ENCODE measurements at places on chromosomes 1 and 21. TPM values are rescaled to one million over a fixed set of nuclear protein-coding genes. Genes with fewer than 3 reads are reported as not detected.

DNA sequence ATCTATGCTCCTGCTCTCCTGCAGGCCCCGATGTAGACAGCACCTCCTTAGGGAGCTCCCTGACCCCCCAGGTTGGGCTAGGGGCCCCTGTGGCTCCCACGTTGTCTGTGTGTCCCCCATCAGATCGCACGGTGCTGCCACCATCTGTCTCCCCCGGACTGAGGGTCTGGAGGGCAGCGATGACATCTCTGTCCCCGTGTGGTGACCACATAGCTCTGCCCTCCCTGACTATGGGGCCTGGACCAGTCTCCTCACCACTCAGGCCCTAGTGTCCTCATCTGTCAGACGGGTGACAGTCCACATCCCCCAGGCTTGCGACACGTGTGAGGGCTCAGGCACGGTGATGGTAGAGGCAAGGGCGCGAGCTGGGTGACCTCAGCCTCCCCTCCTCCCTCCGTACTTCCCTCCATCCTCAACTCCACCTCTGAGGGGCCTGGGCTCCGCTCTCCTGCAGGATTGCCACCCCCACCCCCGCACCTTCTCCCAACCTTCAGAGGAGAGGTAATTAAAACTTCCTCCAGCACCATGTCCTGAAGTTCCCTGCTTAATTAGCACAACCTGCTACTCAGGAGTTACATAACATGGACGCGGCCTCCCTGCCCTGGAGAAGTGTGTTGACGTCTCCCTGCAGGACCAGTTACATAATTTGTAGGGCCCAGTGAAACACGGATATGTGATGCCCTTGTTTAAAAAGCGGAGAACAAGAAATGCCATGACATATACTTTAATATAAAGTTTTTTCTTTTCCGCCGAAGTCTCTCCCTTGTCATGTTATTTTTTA lies 288.2 kb downstream of the PTPRU start:
- peaks cover 10% of the 10 kb centered on the region for H3K36me3 ChIP-seq
- no peak overlapping the region for H3K4me3 ChIP-seq
- peaks cover 19% of the 10 kb centered on the region for H3K27me3 ChIP-seq
- H3K27ac ChIP-seq, result no peak overlapping the region
- H3K4me1 ChIP-seq, result no peaks in the 10 kb centered on the region

DNA sequence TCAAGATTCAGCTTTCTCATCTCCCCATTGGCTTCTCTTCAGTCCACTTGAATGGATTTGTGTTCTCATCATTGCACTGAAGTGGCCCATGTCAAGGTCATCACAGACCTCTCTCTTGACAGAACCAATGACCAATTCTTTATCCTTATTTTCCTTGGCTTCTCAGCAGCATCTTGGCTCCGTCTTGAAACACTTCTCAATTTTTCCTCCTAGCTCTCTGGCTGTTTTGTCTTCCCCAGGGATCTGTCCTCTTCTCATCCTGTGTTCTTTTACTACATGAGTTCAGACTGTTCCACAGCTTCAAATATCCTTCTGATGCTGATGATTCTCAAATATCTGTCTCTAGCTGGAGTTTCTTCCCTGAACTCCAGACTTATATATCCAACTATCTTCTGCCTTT lies 78.6 kb downstream of the COLGALT2 start:
- H3K27ac ChIP-seq, result no peak overlapping the region
- no peaks in the 10 kb centered on the region for H3K27me3 ChIP-seq
- no peak for DNase-seq
- peaks cover 9% of the 10 kb centered on the region for H3K36me3 ChIP-seq

Gene ROR1
- not detected for total RNA-seq

Gene LMOD1
- total RNA-seq, result not detected

DNA sequence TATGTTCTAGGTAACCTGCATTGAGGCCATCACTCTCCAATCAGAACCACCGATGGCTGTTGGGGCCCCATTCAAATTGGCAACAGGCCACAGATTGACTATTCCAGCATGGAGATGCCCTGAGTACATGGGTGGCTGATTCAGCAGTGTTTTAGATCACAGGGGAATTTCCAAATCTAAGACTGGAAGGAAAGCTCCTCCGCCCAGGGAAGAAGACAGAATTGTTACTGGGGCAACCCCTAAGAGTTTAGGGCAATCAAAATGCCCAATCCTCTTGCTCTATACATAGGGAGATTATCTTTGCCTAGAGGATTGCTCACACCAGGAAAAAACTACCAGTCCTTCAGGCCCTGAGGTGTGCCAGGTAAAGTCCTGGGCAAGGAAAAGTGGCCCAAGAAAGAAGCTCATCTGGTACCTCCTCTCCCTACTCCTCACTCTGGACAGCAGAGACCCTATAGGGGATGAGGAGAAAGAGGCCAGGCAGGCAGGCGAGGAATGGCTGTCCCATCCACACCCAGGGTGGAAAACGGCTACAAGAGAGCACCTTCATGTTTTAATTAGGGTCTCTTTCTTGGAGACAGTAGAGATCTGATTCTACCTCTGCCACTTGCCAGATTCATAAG lies 5.8 kb downstream of the S100A8 start:
- H3K27ac ChIP-seq, result no peak overlapping the region
- peaks cover 8% of the 10 kb centered on the region for H3K4me1 ChIP-seq
- DNase-seq, result no peak

Gene OR6N1
- not detected for total RNA-seq

DNA sequence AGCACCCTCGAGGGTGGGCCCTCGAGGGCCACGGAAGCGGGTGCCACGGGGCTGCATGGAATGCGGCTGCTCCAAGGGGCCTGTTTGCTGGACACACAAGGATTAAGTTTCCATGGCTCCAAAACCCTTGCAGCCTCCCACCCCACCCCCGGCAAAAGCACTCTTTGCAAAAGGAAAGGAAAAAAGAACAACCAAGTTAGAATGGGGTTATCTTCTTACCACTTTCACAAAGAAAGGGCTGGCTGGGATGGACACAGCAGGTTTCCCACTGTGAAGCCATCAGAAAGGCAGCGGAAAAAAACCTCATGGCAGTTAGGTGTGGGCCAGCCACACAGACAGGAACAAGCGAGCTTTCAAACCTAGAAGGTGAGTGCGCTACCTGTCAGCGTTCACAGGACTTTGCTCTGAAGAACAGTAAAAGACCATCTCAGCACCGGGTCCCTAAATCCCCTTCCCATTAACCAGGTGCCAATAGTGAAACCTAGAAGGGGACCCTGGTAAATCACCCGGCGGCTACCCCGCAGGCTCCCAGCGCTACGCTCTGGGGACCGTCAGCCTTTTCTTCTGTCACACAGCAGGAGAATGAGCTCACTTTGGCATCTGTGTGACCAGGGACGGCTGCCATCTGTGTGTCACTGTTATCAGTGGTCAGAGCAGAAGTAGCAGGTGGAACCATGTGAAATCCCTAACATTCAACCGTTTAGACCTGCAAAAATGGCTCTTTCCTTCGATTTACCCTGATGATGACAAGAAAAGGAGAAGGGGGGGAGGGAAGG lies 93.0 kb downstream of the SIM2 start:
- H3K4me3 ChIP-seq, result no peak overlapping the region
- H3K36me3 ChIP-seq, result no peaks in the 10 kb centered on the region
- H3K27ac ChIP-seq, result no peak overlapping the region
- DNase-seq, result no peak

GRCh38 chr1:150836129-150836773 lies 28.2 kb upstream of the CTSK start:
- no peaks in the 10 kb centered on the region for H3K27me3 ChIP-seq
- H3K36me3 ChIP-seq, result peaks cover 32% of the 10 kb centered on the region
- no peaks in the 10 kb centered on the region for H3K4me1 ChIP-seq
- H3K4me3 ChIP-seq, result no peak overlapping the region

Gene TLCD4
- not detected for total RNA-seq

DNA sequence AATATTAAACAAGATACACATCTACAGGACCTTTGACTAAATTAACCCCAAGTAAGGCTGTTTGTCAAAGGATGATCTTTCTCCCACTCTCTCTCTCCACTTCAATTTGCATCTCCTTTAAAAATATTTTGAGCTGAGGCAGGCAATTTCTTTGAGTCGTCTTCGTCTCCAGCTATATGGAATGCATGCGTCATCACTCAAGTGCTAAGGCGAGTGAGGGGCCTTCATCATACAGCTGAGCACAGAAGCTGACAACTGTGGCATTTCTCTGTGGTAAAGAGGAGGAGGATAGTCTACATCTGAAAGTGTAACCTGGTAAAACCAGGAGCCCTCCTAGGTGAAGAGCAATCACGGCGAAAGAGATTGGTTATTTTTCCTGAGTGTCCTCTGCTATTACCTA lies 7.6 kb downstream of the EPHX4 start:
- H3K4me1 ChIP-seq, result no peaks in the 10 kb centered on the region
- no peak overlapping the region for H3K4me3 ChIP-seq
- no peak for DNase-seq
- H3K27me3 ChIP-seq, result no peaks in the 10 kb centered on the region
- no peak overlapping the region for H3K27ac ChIP-seq
- no peaks in the 10 kb centered on the region for H3K36me3 ChIP-seq

- no peak for DNase-seq
- H3K36me3 ChIP-seq, result no peaks in the 10 kb centered on the region
- H3K4me3 ChIP-seq, result no peak overlapping the region
- H3K27ac ChIP-seq, result no peak overlapping the region
- no peaks in the 10 kb centered on the region for H3K27me3 ChIP-seq
These were observed 145.8 kb upstream of the TMPRSS15 start for GRCh38 chr21:18549214-18549905.

Gene TENT5C
- 75.1 TPM for total RNA-seq

Gene PTPN22
- total RNA-seq, result 26.0 TPM

Gene CCDC17
- total RNA-seq, result 6.9 TPM

DNA sequence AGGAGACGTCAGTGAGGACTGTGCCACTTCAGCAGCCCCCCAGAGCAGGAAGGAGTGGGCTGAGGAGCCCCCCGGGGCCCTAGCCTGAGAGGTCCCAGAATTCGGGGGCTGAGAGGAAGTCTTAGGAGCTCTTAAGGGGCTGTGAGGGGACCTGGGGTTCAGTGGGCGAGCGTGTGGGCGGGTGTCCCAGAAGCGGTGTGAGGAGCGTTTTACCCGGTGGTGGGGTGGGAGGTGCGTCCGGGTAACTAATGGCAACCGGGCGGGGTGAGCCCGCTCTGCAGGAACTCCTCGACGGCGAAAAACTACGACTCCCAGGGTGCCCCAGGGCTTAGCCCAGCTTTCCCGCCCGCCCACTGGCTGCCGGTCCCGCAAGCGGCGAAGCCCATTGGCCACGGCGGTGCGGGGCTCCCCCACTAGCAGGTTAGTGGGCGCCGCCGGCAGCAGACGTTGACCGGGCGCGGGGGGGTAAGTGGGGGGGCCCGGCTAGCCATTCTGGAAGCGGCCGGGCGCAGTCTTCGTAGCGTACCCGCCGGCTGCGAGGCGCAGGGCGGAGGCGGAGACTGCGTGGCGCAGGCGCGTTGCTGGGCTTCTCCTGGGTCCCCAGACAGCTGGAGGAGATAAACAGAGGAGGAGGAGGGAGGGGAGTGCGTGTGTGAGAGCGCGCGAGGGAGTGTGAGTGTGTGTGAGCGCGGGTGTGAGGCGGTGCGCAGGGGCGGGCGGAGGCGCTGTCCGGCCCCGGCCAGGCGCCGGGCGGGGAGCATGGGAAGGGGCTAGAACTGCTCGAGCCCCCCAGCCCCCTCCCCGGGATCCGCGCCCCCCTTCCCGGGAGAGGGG lies at the start of gene WDTC1:
Gene WDTC1, plus strand, starts transcription at position 584 of the 834 bp plus-strand sequence. CDS start 26,423 bp downstream, outside the sequence.
- H3K4me3 ChIP-seq, result peak within 1 kb of the TSS; percentile 93
- H3K27me3 ChIP-seq, result no peaks in the 10 kb centered on the region
- H3K4me1 ChIP-seq, result peaks cover 29% of the 10 kb centered on the region
- H3K36me3 ChIP-seq, result no peaks in the 10 kb centered on the region
- DNase-seq, result peak; percentile 100

DNA sequence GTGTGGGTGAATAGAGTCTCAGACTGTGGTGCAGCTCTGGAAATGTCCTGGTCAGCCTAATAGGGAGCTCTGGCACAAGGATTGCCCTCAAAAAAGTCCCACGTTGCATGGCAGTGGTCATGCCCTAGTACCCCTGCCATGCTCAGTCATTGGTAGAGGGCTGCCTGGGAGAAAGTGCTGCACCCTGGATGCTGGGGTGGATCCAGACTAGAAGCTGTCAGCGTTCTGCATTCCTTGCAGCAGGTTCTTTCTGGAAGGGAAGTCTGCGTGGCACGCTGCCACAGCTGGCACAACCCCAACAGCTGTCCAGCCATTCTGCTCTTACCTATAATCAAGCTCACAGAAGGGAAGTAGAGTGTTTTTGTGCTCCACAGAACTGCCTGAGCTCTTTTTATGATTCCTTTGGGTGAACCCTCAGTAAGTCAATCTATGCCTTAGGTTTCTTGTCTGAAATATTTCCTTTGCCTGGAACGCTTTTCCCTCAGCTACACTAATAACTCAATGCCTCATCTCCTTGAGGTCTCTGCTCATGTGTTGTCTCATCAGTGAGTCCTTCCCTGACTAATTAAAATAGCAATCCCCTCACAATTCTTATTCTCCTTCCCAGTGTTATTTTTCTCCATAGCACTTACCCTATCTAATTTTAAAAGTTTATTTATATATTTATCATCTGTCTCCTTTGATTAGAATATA lies 61.5 kb upstream of the JAK1 start:
- H3K4me1 ChIP-seq, result no peaks in the 10 kb centered on the region
- no peak for DNase-seq
- H3K27me3 ChIP-seq, result peaks cover 2% of the 10 kb centered on the region
- H3K36me3 ChIP-seq, result no peaks in the 10 kb centered on the region

Gene DYRK3
- total RNA-seq, result 8.8 TPM

Gene CLDN19
- not detected for total RNA-seq

Gene HTR6
- not detected for total RNA-seq

Gene OR2T6
- total RNA-seq, result not detected

GRCh38 chr1:231206856-231207255 lies 34.2 kb upstream of the GNPAT start:
- DNase-seq, result no peak
- peaks cover 15% of the 10 kb centered on the region for H3K27me3 ChIP-seq
- no peak overlapping the region for H3K4me3 ChIP-seq
- no peaks in the 10 kb centered on the region for H3K36me3 ChIP-seq

DNA sequence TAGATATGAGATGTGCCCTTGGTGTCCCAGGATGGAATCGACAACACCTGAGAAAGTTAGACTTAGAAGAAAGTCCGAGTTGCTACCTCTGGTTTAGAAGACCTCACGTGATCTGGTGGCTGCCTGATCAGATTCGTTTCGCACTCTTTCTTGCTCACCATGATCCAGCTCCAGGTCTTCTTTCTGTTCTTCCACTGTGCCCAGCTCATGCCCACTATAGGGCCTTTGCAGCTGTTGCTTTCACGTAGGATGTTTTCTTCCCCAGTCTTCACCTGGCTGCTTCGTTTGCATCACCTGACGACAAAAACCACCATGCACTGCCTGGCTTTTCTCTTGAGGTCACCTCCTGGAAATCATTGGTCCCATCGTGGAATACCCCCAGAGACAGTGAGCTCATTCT lies 311.1 kb downstream of the PRDM2 start:
- no peaks in the 10 kb centered on the region for H3K4me1 ChIP-seq
- no peaks in the 10 kb centered on the region for H3K36me3 ChIP-seq
- no peak overlapping the region for H3K27ac ChIP-seq
- H3K4me3 ChIP-seq, result no peak overlapping the region
- peaks cover 12% of the 10 kb centered on the region for H3K27me3 ChIP-seq
- no peak for DNase-seq

All from natural killer cell treated with Interleukin-12 subunit alpha and Interleukin-12 subunit beta and Interleukin-15 and Interleukin-18, amount 100 ng/mL, for 72 hours (primary cell).